Activated naive CD8-positive, alpha-beta T cell treated with anti-CD3 and anti-CD28 coated beads, Interleukin-2, amount 10 ng/mL, durations not matched to agents 7 days and 5 days (primary cell): ENCODE measurements at places on chromosomes 6 and 20. TPM values are rescaled to one million over a fixed set of nuclear protein-coding genes. Genes with fewer than 3 reads are reported as not detected.

TUBB1 gene
- not detected for total RNA-seq

DNA sequence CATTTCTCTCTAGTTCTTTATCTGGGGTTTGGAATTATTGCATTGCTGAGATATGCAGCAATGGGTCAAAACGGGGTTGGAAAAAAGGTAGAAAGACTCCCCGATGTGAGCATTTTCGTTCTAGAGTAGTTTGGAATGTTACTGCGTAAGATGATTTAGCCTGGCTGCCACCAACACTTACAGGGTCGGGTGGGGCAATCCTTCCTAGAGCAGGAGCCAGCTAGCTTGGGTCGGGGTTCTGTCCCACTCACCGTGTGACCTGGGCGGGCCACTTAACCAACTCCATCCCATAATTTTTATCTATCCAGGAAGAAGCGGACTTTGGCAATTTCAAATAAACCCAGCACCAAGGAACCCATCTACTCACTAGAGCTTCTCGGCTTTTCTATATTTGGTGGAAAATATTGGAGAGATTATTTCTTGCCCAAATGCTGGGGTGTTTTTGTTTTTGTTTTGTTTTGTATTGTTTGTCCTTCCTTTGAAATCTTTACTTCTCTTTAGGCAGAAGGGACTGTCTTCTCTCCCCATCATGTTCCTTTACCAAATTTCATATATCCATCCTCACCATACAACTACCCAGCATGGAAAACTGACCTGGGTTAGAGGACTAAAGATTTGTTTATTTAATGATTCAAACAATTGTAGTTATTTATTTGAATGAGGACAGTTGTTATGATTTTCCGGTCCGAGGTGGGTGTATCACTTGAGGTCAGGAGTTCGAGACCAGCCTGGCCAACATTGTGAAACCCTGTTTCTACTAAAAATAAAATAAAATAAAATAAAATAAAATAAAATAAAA is 72.4 kb downstream of the GPX5 start:
- DNase-seq = no peak

DNA sequence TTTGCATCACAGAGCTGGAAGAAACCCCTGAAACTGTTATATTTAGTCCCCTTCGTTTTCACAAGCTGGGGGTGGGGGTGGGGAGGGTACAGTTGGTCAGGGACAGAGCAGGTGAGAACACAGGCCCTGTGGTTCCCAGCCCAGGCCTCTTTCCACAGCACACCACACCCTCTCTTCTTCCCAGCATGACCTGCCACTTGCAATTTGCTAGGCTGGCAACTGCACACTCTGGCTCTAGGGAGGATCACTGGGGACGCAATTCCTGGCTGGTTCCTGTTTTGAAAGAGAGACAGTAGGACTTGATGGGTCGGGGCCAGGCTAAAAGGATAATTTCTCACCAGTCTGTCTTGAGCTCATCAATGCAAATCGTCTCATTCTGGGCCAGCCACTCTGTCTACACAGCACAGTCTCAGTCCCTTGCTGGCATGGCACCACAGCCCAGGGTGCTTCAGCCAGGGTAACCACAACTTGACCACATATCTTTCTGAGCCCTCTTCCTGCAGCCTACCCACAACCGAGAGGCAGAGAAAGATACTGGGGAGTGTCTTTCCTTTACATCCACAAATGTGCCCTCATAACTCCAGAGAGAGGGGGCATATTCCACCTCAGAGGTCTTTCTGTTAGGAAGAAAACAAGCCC is 41.7 kb upstream of the EMILIN3 start:
- DNase-seq = peak; percentile 37

NKAIN2 gene
- not detected for total RNA-seq

- no peak for DNase-seq
Measured at GRCh38 chr20:41353530-41353929, 12.9 kb downstream of the LPIN3 start.

DNA sequence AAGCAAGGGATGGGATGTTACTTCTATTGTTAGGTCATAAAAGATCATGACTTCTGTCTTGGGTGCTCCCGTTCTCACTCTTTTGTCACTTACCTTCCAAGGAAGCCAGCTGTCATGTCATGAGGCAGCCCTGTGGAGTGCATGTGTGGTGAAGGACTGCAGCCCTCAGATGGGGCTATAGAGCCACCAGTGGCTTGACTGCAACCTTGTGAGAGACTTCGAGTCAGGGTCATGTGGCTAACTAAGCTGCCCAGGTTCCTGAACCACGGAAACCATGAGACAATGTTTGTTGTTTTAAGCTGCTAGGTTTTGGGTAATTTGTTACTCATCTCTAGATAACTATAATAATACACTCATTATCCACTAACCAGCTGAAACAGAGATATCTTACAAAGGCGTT is 477.1 kb downstream of the BTBD3 start:
- DNase-seq = no peak

SLC22A23 gene
- 1.2 TPM for total RNA-seq

DNA sequence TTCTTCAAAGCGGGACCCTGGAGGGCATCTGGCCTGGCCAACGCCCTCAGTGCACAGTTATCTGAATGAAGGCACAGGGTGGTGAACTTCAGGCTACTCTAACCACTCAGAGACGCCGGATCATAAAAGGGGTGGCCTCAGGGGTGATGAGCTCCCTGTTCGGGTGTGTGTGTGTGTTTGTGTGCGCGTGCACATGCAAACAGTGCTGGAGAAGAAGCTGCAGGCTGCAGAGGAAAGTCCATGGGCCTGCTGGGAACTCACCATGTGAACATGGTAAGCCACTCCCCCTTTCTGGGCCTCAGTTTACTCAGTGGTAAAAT is 42.0 kb downstream of the KIAA1755 start:
- no peak for DNase-seq

GUCA1A gene
- total RNA-seq = not detected

NCOA3 gene
- 74.2 TPM for total RNA-seq

DNA sequence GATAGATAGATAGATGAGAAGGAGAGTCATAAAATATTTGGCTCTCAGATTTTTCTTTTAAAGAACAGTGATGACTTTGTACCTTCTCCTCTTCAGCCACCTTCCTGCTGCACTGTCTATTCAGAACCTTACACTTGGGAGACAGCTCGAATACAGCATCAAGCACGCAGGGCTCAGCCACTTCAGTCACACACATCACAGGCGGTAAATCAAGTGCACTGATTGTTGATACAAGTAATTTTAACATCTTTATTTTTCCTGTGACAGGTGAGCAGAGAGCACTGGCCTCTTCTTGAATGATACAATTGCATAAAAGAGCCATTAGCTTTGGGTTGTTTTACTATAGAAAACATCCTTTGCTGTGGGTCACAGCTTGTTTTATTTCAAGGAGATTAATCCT is 1118.5 kb upstream of the EYS start:
- DNase-seq = no peak

- DNase-seq = no peak
Measured at GRCh38 chr6:138035070-138035469, 72.1 kb downstream of the PERP start.

ECT2L gene
- not detected for total RNA-seq

DNA sequence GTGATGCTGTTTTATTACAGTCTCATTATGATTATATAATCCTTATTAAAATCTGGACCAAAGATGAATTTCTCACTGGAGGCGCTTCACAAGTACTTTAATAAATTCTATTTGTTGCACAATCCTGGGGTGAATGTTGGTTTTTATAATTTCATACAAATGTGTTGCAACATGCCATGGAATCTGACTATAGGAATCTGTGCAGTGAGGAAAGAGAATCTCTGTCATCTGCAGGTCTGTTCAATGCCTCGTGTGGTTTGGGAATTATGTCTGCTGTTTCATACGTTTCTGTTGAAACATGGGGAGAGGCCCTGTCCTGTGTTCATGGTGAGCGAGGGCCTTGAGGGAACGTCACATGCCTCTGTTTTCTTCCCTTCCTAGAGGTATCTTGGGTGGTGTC is 277.3 kb downstream of the CDH4 start:
- DNase-seq = no peak

PROKR2 gene
- not detected for total RNA-seq

GRIK2 gene
- total RNA-seq = not detected

- DNase-seq = peak; percentile 70
Measured at GRCh38 chr6:35311390-35312075, 13.9 kb downstream of the DEF6 start.

GRCh38 chr6:33168639-33169038 is 23.6 kb downstream of the COL11A2 start:
- no peak for DNase-seq
